ENCODE measurements at places on chromosomes 7 and 10.
A peak's percentile ranks its signal among the peaks of the same experiment; 100 is the strongest.

DNA sequence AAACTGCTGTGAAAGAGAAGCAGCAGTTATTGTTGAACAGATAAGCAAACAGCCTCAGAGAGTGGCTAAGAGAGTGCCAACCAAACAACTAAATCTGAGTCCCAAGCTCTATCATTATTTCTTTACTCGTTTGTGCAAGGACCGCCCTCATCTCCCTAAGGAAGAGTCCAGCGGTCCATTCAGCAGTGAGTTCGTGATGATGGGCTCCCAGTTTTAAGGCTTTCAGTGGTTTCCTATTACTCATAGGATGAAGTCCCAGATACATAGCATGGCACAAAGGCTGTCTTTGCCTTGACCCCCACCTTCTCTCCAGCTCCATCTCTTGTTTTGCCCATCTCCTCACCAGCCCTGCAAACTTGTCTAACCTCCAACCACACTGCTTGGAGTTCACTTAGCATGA is 24.3 kb upstream of the PDE1C start:
- DNase-seq, result no peak

- peak; percentile 43 for DNase-seq
Observed at GRCh38 chr7:124152859-124153692, 120.2 kb upstream of the TMEM229A start.

- no peak for DNase-seq
Observed at GRCh38 chr7:136870866-136871487, 2.5 kb downstream of the CHRM2 start.

DNA sequence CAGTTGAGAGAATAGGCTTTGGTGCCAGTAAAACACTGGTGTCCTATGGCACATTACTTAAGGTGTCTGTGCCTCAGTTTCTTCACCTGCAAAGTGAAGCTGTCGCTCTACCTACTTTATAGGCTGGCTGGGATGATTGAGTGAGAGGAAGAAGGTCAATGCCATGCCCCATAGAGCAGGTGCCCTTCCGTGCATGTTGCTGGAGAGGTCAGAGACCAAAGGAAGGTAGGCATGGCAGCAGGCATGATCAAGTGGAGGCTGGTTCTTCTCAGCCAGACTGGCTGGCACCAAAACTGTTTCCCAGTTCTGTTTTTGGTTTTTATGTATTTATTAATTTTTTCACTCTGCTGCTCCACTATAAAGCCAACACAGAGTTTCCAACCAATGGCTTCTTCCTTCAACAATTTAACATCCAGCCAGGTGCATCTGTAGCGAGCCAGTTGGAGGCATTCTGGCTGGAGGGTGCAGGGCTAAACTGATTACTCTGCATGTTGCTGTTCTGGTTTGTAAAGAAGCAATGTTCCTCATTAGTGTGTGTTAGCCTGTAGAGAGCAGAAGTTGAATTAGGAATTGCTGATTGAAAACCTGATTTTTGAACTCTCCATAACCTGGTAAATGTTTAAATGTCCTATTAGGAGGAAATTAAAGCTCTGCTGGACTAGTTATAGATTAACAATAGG is 144.3 kb upstream of the TNS3 start:
- DNase-seq, result no peak

DNA sequence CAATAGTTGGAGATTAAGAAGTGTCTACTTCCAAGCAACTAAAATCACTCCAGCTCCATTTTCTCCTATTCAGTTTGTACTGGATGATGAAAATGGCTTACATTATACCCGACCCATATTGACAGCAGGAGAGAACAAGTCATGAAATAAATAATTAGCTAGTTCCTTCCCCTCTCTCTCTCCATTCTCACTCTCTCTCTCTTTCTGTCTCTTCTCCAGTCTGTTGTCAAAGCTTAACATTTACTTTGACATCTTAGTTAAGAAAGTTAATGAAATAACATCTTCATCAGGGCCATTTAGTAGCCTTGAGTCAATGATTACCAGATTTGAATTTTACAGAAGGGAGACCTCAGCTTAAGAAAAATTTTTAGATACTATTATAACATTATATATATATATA is 138.5 kb downstream of the ARID5B start:
- no peak for DNase-seq

GRCh38 chr10:71638064-71638821 is 81.3 kb downstream of the C10orf105 start:
- DNase-seq, result no peak

GRCh38 chr7:143485500-143485899 is 7.8 kb downstream of the TAS2R41 start:
- no peak for DNase-seq

- DNase-seq, result no peak
Observed at GRCh38 chr10:21195252-21195651, 298.1 kb upstream of the NEBL start.

DNA sequence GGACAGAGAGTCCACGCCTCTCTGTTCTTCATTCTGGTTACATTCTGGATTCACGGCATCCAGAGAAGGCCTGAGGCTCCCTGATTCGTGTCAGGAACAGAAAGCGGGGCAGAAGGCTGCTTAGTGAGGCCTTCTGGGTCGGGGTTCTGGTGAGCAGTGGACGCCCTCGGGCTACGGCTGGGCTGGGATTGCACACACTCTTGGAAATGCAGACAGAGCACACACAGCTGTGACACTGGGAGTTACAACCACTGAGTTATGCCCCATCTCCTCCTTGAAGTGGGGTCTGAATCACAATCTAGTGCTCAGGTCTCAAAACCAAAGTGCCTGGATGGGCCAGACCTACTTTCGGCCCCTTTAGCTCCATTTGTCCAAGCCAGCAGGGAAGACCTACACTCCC is 156.9 kb upstream of the GDF10 start:
- no peak for DNase-seq

GRCh38 chr10:132186488-132187429 is at the start of gene DPYSL4:
TSS of gene DPYSL4 (plus strand) at chr10:132186948. CDS start at chr10:132187064, 116 bp downstream.
- DNase-seq, result no peak

GRCh38 chr7:33669251-33669670 is 236.1 kb upstream of the BMPER start:
- no peak for DNase-seq

- peak; percentile 97 for DNase-seq
Observed at GRCh38 chr7:34096198-34096651, 190.9 kb downstream of the BMPER start.

- no peak for DNase-seq
Observed at GRCh38 chr7:44541028-44541869, at the start of gene NPC1L1. TSS of gene NPC1L1 (minus strand) at chr7:44541330. CDS start at chr7:44541259, 71 bp downstream.
